Stimulated activated naive CD4-positive, alpha-beta T cell treated with Interleukin-2 at 50 U/mL for 16 hours (primary cell): ENCODE measurements at places on chromosomes 3 and 15.

GRCh38 chr3:44128057-44128775 lies 113.5 kb upstream of the TOPAZ1 start:
- no peak for DNase-seq

GRCh38 chr3:186453531-186453930 lies 90.6 kb downstream of the CRYGS start:
- DNase-seq = no peak

DNA sequence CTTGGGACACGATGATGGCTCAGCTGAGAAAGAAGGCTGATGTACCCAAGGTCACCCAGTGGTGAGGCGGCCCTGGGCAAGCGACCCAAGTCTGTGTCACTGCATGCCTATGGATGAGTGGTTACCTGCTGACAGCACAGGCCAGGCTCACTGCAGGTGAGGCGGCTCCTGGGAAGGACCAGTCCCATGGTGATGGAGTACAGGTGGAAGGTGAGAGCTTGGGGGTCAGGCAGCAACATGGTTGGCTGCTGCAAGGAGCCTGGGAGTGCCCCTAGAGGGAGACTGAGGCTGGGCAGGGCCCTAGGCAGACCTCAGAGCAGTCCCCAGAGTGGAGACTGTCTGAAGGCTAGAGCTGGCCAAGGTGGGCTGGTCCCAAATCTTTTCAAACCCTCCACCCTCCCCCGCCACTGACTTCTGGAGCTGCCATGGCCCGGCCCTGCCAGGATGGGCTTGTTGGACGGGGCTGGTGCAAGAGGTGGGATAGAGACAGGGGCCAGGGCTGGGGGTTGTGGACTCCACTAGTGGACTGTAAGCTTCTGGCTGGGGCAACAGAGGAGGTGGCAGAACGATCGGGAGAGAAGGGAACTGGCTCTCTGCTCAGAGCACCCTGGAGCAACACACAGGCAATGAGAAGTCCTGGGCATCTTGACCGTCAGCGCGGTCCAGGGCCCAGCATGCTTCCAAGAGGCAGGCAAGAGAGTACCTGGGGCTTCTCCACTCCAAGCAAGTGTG lies 72.5 kb upstream of the SLC6A11 start:
- DNase-seq = no peak

GRCh38 chr3:174822320-174822719 lies 36.8 kb upstream of the NAALADL2 start:
- DNase-seq = no peak

GRCh38 chr15:92606126-92606835 lies 49.3 kb downstream of the FAM174B start:
- DNase-seq = no peak

GRCh38 chr3:139416275-139416674 lies 26.8 kb upstream of the COPB2 start:
- DNase-seq = no peak

GRCh38 chr15:73139041-73139743 lies 86.9 kb downstream of the NEO1 start:
- no peak for DNase-seq

DNA sequence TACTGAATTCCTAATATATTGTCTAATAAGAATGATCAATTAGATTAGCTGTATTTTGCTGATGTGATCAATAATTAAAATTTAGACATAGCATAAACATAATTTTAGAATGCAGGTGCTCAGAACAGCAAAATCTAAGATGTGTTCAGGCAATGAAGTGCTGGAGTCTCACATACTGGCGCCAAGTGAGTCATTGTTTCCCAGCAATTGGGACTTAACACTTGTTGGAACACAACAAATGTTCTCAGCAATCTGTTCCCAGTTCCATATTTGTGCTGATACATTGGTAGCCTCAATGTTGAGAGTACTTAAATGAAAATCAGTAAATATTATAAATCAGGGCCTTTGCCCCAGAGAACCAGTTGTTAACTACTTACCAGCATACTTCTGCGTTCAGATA lies 619.0 kb downstream of the ROBO1 start:
- no peak for DNase-seq

GRCh38 chr15:97196048-97197014 lies 764.2 kb upstream of the ARRDC4 start:
- no peak for DNase-seq

GRCh38 chr15:50119063-50120040 lies at the start of gene ATP8B4:
TSS of gene ATP8B4 (minus strand) at chr15:50119233. CDS start at chr15:50106966, 12,267 bp downstream.
- DNase-seq = no peak

DNA sequence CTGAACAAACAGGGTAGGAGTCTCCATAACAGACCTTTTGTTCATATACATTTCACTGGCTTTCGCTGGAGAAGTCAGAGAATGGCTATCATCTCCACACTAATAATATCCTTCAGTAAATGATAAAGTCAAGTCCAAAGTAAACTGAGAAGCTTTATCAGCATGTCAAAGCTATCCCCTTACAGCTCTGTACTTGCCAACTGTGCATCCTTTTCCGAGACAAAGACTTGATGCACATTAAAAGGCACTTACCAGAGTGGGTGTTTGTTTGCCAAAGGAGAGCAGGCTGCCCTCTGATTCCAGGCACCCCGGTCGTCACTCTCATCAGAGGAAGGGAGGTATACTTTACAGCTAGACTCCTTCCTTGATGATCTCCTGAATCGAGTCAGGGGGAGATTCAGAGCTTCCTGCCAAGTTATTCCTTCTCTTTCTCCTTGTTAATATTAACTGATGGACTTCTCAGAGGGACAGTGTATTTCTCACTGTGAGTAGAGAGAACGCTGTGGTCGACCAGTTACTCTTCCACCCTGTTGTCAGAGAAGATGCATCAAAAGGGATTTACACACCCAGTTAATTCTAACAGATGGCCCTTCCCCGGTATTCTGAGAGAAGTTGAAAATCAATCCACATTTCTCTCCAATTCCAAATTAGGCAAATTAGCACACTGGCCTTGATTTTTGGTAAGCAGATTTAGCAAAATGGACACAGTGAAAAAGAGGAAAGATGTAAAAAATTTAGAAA lies 504.7 kb upstream of the NR2F2 start:
- no peak for DNase-seq

- no peak for DNase-seq
Observed at GRCh38 chr15:81384891-81385720, 11.1 kb upstream of the TMC3 start.

DNA sequence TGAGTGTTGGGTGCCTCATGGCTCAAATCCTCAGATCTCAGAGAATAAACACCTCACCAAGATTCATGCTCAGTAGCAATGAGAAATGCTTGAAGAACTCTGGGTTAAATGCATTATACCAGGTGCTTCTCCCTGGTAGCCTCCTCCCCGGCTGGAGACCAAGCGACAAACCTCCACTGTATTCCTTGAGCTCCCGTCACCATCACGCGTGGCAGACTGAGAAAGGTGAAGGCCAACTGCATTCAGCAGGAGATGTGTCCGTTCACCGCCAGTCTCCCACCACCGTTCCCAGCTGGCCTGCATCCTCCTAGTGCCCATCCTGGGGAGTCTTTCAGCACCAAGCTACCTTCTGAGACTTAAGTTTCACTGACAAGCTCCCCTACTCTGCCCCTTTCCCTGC lies 7.5 kb downstream of the CSTA start:
- no peak for DNase-seq

GRCh38 chr3:55480911-55481743 lies 6.0 kb downstream of the WNT5A start:
- no peak for DNase-seq

DNA sequence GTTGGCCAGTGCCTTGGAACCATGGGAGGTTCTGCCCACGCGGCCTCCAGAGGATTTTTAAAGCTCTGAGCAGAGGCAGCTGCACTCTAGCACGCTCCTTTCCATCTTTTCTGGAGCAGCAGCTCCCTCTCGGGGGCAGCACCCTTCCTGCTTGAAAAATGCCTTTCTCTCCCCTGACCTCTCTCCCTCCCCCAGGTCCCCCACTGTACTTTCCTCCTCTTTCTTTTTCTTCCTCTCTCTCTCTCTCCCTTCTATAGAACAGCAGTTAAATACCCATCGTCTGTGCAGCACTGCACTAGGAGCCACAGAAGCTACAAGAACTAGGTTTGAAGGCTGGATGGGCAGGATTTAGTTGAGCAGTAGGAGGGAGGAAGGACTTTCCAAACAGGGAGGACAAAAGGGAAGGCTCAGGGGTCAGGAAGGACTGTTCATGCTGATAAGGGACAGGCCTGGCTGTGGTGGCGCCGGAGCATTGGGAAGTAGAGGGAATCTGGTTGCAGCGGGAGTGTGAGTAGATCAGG lies 4.4 kb downstream of the ALPK3 start:
- no peak for DNase-seq

GRCh38 chr3:9613056-9613748 lies 36.1 kb upstream of the MTMR14 start:
- no peak for DNase-seq

- DNase-seq = no peak
Observed at GRCh38 chr15:37847776-37848175, 86.7 kb upstream of the TMCO5A start.

DNA sequence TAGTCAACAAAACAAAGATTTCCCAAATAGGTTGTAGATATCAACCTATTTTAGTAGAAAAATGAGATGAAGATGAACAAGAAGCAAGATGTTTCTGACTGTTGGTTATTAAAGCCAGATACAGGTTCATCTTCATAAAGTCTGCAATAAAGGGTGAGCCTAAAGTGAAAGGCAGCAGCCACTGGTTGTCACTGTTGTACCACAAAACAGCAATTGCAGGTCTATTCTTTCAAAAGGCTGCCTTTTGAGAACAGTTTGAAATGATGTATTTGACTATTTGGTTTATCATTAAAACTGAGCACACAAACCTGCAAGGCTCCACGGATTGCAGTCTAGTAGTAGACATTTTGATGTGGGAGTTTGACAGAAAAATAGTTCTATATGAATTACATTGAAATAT lies 543.4 kb downstream of the GBE1 start:
- DNase-seq = no peak

- DNase-seq = no peak
Observed at GRCh38 chr3:14117468-14118399, 6.9 kb downstream of the CHCHD4 start.

- DNase-seq = no peak
Observed at GRCh38 chr3:23116081-23116837, 86.9 kb upstream of the UBE2E2 start.

DNA sequence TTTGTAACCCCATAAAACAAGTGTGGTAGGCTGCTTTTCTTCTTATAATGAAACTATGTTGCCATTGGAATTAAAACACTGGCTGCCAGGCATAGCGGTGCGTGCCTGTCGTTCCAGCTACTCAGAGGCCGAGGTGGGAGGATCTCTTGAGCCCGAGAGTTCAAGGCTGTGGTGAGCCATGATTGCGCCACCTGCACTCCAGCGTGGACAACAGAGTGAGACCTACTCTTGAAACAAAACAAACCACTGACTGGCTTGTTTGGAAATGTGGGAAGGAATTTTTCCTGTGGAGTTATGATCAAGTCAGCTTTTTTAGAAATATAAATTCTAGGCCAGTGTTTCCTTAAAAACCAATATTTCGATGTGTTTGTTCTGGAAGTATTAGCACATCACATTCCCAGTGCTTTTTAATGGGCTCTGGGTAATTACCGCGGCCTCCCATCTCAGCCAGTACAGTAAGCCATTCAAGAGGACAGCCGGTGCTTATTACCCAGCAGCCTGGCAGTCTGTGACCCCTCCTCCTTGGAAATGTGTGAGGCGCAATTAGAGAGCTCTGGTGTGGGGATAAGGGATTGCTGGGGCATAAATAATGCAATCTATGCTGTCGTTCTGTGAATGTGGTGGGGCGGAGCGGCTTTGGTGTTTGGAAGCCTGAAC lies 58.3 kb upstream of the TRAK1 start:
- DNase-seq = no peak

- no peak for DNase-seq
Observed at GRCh38 chr3:62255758-62256157, 117.6 kb downstream of the FEZF2 start.

GRCh38 chr15:67175643-67176071 lies 78.8 kb downstream of the AAGAB start:
- DNase-seq = no peak

DNA sequence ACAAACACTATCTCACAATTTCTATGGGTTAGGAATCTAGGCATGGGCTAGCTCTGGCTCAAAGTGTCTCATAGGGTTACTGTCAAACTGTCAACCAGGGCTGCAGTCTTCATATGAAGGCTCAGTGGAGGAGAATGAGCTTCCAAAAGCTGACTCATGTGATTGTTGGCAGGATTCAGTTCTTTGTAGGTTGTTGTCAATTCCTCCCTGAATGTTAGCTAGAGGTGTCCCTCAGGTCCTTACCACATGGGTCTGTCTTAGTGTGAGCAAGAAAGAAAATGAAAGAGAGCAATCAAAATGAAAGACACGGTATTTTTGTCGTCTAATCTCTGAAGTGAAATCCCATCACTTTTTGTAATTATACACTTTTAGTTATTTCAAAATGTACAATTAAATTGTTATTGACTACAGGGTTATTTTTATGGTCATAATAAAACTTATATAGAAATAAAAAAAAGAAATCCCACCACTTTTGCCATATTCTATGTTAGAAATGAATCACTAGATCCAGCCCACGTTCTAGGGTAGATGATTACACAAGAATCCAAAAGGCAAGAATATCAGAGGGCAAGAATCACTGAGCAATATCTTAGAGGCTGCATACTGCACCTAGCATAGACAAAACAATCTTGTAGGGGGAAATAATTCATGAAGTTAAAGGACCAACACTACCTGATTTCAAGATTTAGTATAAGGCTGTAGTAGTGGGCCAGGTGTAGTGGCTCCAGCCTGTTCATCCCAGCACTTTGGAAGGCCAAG lies 8.4 kb downstream of the ACSBG1 start:
- DNase-seq = no peak

DNA sequence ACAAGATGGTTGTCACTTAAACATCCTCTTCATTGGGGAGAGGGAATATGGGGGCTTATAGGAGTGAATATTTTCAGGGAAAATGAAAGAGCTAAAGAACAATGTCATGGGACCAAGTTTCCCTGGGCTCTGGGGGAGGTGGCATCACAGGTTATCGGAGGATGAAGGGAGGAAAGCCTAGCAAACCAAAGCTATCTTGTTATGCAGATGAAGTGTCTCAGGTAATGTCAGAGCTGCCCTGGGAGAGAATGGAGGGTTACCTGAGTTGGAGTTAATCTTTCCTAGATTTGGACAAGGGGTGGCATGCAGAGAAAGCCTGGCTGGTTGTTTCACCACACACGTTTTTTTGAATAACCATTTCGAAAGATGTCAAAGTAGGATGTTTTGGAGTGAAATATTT lies 308.1 kb upstream of the ATP10A start:
- DNase-seq = no peak

GRCh38 chr3:153657046-153657445 lies 464.1 kb upstream of the ARHGEF26 start:
- no peak for DNase-seq

DNA sequence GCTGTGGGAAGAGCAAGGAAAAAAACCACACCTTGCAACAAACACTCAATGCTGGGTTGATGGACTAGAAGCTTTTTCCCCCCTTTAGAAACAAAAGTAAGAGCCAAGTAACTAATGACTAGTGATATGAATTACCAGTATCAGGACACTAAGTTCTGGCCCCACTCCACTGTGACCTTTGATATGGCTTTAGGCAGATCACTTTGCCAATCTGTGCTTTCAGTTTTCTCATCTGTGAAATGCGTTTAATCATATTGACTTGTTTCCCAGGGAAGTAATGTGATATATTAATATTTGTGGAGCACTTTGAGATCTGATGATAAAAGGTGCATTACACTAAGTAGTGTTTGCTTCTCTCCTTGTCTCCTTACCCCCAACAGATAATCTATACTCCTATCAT lies 319.3 kb upstream of the SATB1 start:
- DNase-seq = no peak

GRCh38 chr3:64299206-64299605 lies 73.9 kb upstream of the PRICKLE2 start:
- no peak for DNase-seq
